Ecto neural progenitor cell (in vitro differentiated cells): ENCODE measurements at places on chromosomes 2 and 18.
A peak's percentile ranks its signal among the peaks of the same experiment; 100 is the strongest.

DNA sequence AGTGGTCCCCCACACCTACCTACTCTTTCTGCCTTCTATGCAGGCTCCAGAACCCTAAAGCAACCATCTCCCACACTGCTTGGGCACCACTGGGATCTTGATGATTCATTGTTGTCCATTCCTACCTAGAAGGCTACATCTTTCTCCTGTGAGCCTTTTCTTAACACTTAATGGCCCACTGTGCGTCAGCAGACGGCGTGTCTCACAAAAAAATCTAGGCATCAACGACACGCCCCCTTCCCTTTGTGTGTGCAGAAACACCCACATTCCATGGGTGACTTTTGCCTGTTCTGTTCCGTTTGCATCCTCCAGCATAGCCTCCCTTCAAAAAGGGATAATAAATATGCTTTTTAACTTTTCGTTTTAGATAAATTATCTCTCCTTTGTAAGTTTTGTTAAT lies 99.7 kb upstream of the CYRIA start:
- no peak for DNase-seq

- no peak for DNase-seq
These were observed 129.5 kb upstream of the ID2 start for GRCh38 chr2:8552293-8552801.

GRCh38 chr2:16852651-16853050 lies 187.0 kb upstream of the CYRIA start:
- no peak for DNase-seq

- peak; percentile 96 for DNase-seq
These were observed at the start of gene DPYSL5 for GRCh38 chr2:26847655-26848335. Gene DPYSL5 (plus strand): TSS chr2:26848132. CDS start chr2:26898500, 50,368 bp downstream.

DNA sequence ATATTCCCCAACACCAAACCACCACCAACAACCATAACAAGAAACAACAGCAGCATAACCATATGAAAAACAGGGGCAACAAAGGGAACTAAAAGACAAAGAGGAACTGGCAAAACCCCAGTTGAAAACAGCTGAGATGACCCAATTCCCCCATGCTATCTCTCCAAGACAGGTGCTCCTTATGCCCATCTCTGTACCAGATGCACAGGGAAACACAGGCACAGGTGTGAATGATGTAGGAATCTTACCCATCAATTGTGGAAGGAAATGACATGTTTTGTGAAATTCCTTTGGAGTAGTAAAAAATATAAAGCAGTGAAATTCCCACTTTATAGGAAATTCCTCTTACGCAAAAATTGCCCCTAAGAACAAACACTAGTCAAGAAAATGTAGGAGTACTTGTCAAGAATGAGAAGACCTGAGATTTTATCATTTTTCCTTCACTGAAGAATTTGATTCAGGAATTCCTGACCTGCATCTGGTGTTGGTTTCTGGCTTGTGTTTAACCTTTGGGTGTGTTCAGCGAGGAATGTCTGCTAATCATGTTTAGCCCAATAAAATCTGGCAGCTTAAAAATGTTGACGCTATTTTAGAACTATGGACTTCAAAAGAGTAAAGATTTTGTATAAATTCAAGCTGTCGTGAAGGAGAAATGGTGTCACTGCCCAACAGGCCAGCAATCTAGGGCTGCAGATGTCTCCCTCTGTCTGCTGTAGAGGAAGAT lies 67.7 kb upstream of the ARHGAP28 start:
- no peak for DNase-seq

GRCh38 chr2:216687646-216688045 lies 7.7 kb downstream of the IGFBP5 start:
- no peak for DNase-seq

- DNase-seq: no peak
These were observed 11.8 kb upstream of the ATOH8 start for GRCh38 chr2:85741833-85742455.

- no peak for DNase-seq
These were observed 106.4 kb upstream of the HNMT start for GRCh38 chr2:137857881-137858280.

- DNase-seq: peak; percentile 62
These were observed at the start of gene THSD7B for GRCh38 chr2:136765256-136766072. Gene THSD7B (plus strand): TSS chr2:136765545. CDS start chr2:136882179, 116,634 bp downstream.

GRCh38 chr18:6747646-6748045 lies 18.1 kb downstream of the ARHGAP28 start:
- no peak for DNase-seq

DNA sequence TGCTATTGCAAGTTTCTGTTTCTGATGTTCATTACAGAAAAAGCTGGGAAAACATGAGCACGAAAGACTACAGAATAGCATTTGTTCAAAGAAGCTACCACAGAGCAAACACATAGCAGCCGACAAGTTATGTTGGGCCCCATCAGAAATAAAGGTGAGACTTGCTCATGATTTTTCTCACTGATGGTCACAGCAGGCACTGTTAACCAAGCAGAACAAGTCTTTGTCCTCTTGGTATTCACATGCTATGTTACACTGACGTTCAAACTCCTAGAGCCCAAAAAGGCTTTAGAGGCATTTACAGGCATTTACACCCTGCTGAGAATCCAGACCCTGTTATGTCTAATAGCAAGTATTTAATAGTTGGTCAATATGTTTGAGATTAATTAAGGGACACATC lies 235.0 kb upstream of the HNMT start:
- DNase-seq: no peak

GRCh38 chr18:75264195-75264594 lies 53.6 kb downstream of the TSHZ1 start:
- DNase-seq: no peak

GRCh38 chr2:200461846-200462710 lies 47.8 kb downstream of the KCTD18 start:
- DNase-seq: no peak

GRCh38 chr18:76468345-76469304 lies 26.4 kb downstream of the ZNF516 start:
- DNase-seq: no peak

DNA sequence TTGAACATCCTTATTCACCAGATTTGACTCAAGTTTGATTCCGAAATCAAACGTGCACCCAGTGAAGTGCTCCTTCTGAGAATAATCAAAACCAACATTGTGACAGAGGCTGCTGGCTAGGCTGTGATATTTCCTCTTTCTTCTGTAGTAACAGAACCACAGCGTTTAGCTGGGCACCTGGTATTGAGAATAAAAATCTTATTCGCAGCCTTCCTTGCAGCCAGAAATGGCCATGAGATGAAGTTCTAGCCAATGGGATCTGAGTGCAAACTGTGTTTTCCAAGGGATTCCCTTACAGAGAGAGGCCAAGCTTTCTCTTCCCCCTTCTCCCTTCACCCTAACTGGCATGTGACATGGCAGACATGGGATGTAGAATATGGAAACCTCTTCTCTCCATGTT lies 51.7 kb downstream of the TMEM163 start:
- DNase-seq: no peak

DNA sequence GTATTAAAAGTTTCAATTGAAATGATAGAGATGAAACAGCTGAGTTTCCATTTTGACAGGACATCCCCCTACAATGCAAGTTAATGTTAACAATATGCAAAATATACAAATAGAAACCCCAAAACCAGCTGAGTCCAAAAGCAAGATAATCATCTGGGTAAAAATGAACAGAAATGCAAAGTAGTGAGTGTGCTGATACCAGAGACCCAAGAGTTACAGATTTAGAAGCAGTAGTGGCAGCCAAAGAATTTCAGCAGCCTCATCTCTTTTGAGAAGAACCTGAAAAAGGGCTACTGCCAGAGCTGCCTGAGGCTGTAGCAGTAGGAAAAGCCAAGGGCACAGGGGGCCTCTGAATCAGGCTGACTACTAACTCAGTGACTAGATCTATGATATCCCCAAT lies 82.6 kb downstream of the THADA start:
- no peak for DNase-seq

- DNase-seq: no peak
These were observed 20.1 kb upstream of the NFATC1 start for GRCh38 chr18:79375441-79376154.

DNA sequence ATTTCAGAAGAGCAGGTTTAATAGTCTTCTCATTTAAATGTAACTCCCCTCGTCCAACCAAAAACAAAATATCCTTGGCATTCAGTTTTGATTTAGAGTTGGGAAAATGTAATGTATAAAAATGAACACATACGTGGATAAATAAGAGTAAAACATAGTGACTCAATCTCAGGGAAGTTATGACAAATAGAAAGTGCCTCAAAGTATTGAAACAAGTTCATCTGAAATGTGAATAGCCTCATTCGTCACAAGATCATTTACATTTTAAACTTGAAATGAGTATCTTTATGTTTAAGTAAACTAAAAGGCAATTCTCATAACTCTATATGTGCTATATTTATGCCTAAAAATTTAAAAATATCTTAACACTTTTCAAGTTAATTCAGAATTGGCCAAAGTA lies 122.2 kb upstream of the SMAD7 start:
- DNase-seq: no peak

GRCh38 chr2:48420512-48421197 lies 109.3 kb upstream of the STON1 start:
- peak; percentile 93 for DNase-seq

- DNase-seq: no peak
These were observed 11.8 kb downstream of the NCKAP1 start for GRCh38 chr2:183026424-183026823.
